ENCODE measurements at places on chromosomes 3 and 15.

DNA sequence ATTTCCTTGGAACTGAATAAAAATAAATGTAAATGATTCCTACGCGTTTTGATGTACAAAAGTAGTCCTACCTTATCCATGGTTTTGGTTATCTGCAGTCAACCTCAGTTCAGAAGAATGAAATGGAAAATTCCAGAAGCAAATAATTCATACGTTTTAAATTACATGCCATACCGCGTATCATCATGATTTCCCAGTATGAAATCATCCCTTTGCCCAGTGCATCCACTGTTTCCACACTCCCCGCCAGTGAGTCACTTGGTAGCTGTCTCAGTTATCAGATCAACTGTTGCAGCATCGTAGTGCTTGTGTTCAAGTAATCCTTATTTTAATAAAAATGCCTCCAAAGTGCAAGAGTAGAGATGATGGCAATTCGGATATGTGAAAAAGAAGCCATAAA, 9.1 kb upstream of the MFSD1 start:
- DNase-seq: no peak

GRCh38 chr15:23860290-23861245, 173.5 kb upstream of the NDN start:
- no peak for DNase-seq

DNA sequence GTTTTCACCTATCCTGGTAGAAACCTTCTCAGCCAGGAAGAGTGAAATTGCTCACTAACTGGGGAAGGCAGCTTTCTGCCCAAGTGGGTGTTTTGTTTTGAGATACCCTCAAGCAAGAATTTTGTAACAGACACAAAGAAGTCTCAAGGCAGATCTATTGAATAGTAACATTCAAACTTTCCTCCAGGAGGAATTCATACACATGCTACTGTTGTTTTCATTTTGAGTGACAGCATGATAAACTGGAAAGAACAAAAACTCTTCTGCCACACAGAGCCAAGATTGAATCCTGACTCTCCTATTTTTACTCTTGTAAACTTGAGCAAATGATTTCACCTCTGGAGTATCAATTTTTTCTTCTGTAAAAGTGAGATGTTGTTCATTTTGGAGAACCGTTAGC, 54.8 kb upstream of the MBNL1 start:
- no peak for DNase-seq

DNA sequence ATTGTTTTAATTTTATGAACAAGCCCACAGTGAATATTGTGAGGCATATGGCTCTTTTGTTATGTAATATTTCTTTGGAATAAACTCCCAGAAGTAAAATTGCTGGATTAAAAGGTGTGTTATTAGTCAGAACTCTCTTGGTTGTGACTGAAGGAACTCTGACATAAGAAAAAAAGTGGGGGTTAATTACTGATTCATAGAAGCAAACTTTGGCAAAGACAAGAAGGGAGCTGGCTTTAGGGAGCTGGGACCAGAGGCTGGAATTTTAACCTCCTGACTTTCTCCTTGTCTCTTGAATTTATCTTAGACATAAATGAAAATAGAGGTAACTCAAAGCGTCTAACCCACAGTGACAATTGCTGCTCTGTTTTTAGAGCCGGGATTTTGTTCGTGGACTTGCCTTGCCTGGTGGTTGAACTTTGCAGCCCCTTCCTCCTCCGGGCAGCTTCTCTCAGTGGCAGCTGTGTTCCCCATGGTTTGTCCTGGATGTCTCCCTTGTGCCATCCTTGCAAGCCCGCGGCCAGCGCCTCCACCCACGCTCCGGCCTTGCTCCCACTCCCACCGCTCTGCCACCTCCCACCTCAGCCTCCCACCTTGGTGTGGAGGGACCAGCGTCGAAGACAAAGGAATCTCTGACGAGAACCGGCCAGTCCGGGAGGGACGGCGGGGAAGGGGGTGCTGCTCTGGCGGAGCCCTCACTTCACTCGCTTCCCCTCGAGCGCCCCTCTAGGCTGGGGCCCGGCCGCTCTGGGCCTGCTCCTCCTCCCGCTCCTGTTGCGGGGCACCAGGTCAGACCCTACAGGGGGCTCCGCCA, 28.0 kb downstream of the ARHGAP31 start:
- DNase-seq: no peak

GRCh38 chr15:88635318-88635717, 3.5 kb upstream of the ISG20 start:
- DNase-seq: no peak

DNA sequence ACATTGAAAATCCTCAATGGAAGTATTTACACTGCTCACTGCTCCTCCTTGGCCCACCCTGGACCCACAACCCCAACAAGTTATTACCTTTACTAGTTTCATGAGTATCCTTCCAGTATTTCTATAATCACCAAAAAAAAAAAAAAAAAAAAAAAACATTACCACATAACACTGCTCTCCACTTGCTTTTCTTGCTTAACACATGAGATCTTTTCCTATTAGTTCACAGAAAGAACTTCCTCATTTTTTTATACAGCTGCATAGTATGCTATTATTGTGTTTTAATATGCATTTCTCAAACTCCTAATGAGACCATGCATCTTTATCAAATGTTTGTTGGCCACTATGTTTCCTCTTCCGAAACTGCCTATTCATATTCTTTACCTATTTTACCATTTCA, 14.6 kb downstream of the GABPB1 start:
- DNase-seq: no peak

- DNase-seq: no peak
These were observed 1.0 kb downstream of the CSPG5 start for GRCh38 chr3:47577583-47578118.
